ENCODE measurements at places on chromosomes 3 and 15.

- DNase-seq, result no peak
Measured at GRCh38 chr15:63489352-63489751, 15.0 kb upstream of the USP3 start.

- no peak for DNase-seq
Measured at GRCh38 chr15:101013201-101013550, 94.0 kb downstream of the LRRK1 start.

GRCh38 chr3:185342459-185343174, 20.3 kb upstream of the MAP3K13 start:
- DNase-seq, result no peak

GRCh38 chr15:67911727-67912126, 71.9 kb upstream of the RNU6-1 start:
- no peak for DNase-seq

DNA sequence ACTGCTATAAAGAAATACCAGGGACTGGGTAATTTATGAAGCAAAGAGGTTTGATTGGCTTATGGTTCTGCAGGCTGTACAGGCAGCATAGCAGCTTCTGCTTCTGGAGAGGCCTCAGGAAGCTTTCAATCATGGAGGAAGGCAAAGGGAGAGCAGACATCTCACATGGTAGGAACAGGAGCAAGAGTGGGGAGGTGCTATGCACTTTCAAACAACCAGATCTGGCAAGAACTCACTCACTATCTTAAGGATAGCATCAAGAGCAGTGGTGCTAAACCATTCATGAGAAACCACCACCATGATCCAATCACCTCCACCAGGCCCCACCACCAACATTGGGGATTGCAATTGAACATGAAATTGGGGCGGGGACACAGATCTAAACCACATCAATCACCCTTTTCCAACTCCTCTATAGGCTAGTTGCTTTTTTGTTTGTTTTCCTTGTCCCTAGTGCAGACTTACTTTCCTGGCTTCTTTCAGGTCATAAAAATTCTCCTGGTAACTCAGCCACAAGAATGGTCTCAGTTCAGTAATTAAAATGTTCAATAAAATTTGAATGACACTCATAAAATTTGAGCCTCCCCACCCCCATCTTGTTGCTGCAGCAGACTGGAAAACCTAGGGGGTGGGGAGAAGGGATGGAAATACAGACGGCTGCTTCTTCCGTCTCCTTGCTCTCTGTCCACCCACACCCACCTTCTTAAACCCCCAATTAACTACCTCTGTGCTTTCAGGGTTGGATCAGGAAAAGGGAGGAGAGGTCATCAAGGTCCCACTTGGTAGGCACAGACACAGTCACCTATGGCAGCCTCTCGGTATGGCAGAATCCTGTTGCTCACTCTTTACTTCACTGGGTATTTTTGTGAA, 16.3 kb upstream of the TIPARP start:
- DNase-seq, result no peak

- no peak for DNase-seq
Measured at GRCh38 chr3:8988791-8989558, 25.7 kb upstream of the RAD18 start.

DNA sequence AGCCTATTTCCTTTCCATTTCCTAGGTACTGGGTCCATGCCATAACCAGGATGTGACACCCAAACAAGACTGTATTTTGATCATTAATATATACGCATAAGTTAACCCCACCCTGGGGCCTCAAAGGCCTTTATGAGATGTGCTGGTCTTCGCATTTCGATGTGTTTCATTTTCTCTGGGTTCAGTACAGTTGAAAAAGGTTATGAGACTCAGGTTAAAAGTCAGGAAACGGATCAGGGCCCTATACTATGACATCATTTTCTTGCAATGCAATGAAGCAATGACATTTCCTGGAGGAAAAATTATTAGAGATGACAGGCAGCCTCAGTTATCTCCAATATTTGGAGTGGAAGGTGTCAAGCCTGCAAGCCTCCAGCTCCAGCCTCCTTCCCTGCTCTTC, 31.7 kb downstream of the TMEM212 start:
- DNase-seq, result no peak

GRCh38 chr15:59384507-59384906, 11.8 kb upstream of the MYO1E start:
- DNase-seq, result peak; percentile 17
